AG10803 (cell line): ENCODE measurements at places on chromosomes 3 and 15.

DNA sequence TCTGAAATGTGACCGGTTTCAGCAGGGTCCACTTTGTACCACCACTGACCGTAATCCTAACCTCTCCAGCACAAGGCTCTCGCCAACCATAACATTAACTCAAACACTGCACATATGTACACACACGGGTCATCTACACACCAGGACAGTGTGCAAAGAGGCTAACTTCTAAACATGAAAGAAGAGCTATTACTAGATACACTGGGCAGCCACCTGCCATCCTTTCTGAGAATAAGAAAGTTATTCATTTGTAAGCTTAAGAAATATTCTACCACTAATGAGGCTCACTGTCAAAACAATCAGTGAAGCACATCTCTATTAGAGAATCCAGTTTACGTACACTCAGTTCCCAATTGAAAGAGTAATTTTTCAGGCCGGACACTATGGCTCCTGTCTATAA lies 59.1 kb upstream of the PARL start:
- no peak for DNase-seq

DNA sequence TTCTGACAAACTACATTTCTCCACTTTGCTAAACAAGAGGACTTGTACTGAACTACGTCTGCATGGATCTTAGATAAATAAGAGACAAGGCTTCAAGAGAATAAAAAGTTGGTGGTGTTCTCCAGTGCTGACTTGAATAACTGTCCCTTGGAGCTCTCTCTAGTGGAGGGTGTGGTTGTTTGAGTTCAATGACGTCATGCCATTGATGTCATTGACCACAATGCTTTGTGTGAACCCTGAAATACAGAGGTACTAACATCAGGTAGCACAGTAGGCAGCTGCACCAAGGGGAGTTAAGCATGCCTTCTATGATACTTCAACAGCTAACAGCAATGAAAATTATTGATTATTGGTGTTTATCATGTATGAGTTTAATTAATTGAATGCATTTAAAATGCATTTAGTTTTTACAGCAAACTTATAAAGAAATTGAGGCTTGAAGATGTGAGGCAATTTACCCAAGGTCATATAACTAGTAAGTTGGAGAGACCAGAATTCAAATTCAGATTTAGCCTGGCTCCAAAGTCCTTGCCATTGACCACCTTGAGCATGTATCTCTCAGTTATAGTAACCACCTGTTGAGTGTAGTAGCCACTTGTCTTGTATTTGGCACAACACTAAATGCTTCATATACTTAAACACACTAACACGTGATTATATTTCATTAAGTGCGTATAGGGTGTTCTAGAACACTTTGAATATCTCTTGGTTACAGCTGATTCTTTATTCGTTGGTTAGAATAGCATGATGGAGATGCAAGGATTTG lies 126.0 kb upstream of the ANKRD28 start:
- DNase-seq, result no peak

DNA sequence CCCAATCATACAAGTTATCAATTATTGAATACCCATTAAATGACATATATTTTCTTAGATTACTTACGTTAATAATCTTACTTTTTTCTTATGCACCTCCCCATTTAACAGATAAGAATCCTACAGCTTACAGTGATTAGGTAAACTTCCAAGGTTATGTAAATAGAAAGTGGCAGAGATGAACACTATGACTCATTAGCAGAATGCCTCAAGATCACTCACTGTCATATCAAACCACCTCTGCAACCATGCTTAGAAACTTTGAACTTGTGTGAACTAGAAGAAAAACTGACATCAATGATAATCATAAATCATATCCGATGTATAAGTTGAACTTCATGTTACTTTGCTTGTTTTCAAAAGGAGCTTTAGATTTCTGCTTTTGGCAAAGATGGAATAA lies 911.6 kb upstream of the ARPP21 start:
- no peak for DNase-seq

- DNase-seq, result no peak
Observed at GRCh38 chr15:96237002-96237401, 93.5 kb upstream of the NR2F2 start.

DNA sequence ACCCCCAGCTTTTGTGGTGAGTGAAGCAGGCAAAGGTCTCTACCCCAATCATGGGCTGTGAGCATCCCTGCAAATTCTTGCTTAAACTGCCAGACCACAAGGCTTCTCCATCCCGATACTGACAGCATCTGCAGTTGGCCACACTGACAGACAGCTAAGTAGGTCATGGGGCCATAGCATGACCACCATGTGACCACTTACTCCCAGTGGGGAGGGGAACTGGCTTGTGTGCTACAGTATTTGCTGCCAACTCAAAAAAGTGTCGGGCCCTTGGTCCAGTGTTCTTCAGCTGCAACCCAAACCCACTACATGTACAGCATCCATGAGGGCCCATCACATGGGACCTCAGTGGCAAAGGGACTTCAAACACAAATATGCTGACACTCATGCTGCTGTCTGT lies 103.4 kb downstream of the SEC22A start:
- no peak for DNase-seq

- DNase-seq, result no peak
Observed at GRCh38 chr15:99738021-99738847, 5.0 kb upstream of the LYSMD4 start.

GRCh38 chr15:41828807-41829141 lies 882 bp downstream of the JMJD7 start:
- peak; percentile 12 for DNase-seq

DNA sequence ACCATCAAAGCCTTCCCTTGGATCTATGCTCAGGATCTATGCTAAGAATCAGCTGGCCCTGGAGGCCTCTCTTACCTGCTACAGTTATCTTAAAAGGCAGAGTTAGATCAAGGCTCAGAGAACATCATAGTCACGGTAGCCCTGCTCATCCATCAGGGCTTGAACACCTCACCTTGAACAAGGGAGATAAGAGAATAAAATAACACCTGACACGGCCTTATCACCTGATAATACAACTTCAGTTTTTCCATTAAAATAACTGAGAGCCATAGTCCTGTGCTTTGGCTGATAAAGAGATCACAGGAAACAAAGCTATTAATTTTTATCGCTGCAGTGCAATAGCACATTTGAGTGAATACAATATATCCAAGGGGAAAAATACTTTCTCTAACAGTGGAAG lies 85.6 kb upstream of the LPP start:
- DNase-seq, result no peak

- DNase-seq, result peak; percentile 38
Observed at GRCh38 chr15:67322481-67322880, 67.9 kb downstream of the IQCH start.

GRCh38 chr3:89340408-89340807 lies 233.0 kb downstream of the EPHA3 start:
- DNase-seq, result no peak

DNA sequence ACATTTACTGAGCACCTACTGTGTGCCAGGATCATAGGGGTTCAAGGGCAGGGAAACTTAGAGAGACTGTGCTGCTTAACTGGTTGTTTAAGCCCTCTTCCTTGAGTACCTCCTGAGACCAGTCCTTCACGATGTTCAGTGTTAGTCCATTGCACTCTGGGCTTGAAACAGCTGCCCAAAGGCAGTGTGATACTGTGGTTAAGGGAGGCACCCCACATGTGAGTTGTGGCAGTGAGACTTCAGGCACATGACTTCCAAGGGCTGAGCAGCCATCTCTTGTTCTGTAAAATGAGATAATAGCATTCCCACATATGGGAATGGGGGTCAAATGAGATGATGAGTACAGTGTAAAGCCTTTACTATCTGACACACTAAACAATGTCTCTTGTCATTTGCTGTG lies 75.1 kb downstream of the LINGO1 start:
- DNase-seq, result no peak
